Stimulated activated CD4-positive, alpha-beta T cell treated with anti-CD3 and anti-CD28 coated beads, Interleukin-4, amount 100 ng/mL, for 4 hours (primary cell): ENCODE measurements at places on chromosomes 4 and X.

DNA sequence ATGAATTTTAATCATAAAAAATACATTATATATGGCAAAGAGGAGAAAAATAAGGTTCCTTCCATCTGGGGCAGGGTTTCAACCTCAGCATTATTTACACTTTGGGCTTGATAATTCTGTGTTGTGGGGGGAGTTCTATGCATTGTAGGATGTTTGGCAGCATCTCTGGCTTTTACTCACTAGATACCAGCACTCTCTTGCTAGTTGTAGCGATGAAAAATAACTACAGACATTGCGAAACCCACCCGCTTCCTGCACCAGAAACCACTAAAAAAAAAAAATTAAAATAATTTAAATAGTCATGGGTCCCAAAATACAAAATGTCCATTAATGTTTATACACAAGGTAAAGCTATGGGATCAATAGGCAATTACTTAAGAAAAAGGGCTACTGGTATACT is 52.7 kb downstream of the PPP3CA start:
- no peak for DNase-seq

DNA sequence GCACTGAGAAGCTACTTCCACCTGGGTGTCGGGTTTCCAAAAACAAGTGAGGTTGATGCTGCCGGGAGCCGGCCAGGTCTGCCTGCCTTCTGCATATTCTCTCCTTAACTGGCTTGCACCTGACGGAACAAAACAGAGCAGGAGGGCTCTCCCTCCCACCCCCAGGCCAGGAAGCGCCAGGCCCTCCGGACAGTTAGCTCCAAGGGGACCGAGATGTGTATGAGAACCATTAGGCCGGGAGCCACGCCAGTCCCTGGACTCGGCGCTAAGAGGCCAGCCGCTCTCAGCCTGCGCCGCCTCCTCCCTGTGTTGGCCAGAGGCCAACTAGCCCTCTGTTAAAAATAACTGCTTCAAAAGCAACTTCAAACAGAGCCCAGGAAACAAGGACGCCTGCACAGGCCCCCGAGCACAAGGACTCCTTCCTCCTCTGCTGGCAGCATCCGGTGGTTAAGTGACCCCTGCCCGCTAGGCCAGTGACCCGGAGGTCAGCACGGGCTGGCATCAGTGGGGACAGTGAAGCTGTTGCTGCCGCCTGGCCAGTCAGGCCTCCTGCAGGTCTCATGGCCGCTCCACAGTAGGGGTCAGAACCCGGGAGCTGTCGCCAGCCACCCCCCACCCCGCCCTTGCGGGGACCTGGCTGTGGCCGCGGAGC is 107.9 kb downstream of the ABLIM2 start:
- no peak for DNase-seq

DNA sequence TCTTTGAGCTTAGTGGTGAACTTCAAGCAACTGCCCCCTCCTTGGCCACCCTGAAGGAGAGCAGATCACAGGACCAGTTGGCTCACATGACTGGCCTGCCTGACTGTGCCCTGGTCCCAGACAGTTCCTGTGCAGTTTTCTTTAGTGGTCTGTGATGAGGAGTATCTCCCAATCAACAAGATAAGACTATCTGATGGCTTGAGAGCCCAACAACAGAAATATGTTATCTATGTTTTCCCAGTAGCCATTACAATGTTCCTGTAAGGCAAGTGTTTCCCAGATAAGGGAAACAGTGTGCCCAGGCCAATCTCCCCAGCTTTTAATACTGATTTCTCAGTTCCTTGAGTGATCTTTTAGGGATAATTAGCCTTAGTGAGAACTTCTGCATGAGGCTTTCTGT is 14.2 kb upstream of the TIMM8A start:
- DNase-seq = no peak

GRCh38 chrX:118208481-118208880 is 91.9 kb upstream of the KLHL13 start:
- no peak for DNase-seq

DNA sequence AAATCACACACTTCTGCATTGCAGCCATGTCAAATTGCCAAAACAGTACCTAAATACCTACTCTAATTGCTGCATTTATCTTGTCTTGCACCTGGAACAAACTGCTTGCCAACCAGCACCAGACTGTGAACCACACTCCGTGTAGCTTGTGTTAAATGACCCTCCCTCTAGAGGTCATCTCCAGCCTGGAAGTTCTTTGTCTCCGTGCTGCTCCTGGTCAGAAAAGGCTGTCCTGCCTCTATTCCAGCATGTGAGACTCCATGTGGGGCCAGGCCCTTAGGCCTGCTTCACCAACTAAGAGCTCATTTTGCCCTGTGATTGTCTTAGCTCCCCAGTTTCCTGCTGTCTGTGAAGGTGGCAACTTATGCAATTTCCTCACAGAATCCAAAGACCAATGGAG is 28.3 kb downstream of the CNGA2 start:
- no peak for DNase-seq

GRCh38 chr4:680928-681645 is 6.7 kb downstream of the MYL5 start:
- DNase-seq = no peak

- no peak for DNase-seq
Observed at GRCh38 chr4:41989994-41990364, 351 bp upstream of the SLC30A9 start.

- no peak for DNase-seq
Observed at GRCh38 chr4:87390551-87390890, 467 bp downstream of the HSD17B11 start.

DNA sequence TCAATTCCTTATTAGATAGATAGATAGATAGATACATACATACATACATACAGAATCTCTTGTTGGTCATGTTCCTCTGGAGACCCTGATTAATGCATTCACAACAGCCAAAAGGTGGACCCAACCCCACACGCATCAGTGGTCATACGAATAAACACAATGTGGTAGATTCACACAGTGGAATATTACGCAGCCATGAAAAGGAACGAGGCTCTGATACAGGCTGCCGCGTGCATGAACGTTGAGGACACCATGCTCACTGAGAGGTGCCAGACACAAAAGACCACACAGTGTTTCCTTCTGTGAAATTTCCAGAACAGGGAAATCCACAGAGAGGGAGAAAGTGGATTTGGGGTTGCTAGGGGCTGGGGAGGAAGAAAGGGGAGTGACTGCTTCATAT is 136.7 kb downstream of the CRLF2 start:
- DNase-seq = no peak

DNA sequence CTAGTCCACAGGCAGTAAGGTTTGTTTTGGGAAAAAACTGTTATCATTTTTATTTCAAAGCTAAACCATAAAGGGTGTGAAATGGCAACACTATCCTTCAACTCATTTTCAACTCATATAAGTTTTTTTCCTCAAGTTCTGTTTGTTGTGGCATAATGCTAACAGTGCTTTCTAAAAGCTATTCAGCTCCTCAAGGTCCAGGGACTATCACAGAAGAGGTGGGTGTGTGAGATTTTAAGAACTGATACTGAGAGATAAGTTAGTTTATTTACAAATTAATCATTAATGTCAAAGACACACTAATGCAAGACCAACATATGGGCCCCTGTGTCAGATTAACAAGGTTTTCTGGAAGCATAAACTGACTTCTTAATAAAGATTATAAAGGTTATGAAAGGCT is 11.8 kb downstream of the UGT2B15 start:
- DNase-seq = no peak

- no peak for DNase-seq
Observed at GRCh38 chr4:42654631-42655268, 2.2 kb downstream of the ATP8A1 start.

GRCh38 chr4:577499-578450 is 1.7 kb upstream of the TMEM271 start:
- peak; percentile 19 for DNase-seq

DNA sequence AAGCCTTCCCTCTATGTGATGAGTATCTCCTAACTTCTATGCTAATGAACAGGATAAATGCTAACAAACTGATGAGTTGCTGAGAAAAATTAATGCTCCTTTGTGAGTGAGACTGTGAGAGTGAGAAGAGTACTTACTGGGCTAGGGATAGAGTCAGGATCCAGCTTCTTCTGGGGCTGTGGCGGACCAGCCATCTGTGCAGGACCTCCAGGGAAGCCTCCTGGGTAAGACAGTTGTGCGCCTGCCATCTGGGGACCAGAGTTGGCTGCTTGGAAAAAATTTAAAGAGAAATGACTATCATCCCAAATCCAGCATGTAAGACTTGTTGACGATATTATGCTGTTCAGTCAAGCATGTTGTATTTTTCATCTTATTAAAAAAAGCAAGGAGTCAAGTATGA is 21.0 kb downstream of the SEC24D start:
- DNase-seq = no peak

GRCh38 chr4:23680671-23681518 is 209.0 kb downstream of the PPARGC1A start:
- no peak for DNase-seq

DNA sequence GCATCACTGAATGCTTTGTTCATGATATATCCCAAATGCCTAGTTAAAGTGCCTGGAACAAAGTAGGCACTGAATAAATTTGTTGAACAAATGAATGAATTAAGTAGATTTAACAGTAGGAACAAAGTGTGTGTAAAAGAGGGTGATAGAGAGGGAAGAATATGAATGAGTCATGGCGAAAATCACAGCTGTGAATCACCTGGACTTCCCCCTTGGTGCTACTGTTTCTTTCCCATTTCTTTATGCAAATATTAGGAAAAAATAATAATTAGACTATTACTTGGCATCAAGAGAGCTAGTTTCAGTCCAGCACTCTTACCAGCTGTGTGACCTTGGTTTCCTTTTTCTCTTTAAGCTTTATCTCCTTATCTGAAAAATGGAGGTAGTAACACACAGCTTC is 9.2 kb downstream of the SPIN3 start:
- no peak for DNase-seq
